ENCODE measurements at places on chromosomes 4 and X.

DNA sequence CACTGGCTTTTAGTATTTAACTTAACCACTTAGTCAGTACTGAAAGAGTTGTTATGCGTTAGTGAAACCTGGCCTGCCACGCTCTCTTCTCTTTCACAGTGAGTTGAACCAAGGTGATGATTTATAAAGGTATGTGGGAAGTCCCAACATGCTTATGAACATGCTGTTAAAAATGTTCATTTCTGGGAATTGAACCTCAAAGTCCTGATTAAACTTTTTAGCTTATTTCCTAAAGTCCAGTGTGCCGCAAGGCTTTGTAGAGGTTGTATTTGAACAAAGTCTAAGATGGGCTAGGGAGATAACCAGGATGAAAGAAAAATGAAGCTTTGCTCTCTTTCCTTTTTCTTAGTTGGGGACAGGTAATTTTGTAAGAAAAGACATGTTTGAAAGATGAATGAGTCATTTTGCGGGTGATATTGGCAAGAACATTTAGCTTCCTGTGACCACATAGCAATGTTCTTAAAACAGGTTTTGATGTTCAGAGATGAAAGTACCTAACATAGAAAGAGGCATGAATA, 270.3 kb downstream of the DTHD1 start:
- no peak for DNase-seq

- no peak for DNase-seq
These were observed 38.2 kb downstream of the TSPAN5 start for GRCh38 chr4:98620087-98620784.

DNA sequence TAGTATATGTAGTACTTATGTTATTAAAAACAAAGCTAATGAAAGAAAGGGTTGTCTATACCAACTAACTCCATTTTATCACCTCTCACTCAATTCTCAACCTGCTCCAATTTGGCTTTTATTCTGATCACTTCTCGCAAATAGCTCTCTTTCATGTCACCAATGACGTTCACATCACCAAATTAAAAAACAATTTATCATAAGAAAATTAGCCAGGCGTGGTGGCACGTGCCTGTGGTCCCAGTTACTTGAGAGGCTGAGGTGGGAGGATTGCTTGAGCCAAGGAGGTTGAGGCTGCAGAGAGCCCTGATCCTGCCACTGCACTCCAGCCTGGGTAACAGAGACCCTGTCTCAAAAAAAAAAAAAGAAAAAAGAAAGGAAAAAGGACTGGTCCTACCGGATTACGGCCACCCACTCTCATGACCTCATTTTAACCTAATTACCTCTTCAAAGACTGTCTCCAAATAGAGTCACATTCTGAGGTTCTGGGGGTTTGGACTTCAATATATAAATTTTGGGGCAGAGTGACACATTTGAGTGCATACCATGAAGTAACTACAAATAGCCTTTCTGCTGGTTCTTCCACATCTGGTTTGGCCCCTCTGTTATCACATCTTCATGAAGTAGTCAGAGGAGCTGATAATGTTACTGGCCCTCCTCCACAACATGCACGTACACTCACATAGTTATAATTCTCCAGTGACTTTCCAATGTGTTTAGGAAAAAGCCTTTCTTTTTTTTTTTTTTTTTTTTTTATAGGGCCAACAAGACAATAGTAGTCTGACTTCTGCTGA, 15.8 kb upstream of the RBMX start:
- DNase-seq = no peak

DNA sequence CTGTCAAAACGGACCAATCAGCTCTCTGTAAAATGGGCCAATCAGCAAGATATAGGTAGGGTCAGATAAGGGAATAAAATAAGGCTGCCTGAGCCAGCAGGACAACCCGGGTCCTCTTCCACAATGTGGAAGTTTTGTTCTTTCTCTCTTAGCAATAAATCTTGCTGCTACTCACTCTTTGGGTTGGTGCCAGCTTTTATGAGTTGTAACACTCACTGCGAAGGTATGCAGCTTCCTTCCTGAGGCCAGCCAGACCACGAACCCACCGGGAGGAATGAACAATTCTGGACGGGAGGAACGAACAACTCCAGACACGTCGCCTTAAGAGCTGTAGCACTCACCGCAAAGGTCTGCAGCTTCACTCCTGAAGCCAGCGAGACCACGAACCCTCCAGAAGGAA, 287.8 kb downstream of the RAPGEF2 start:
- peak; percentile 92 for DNase-seq

GRCh38 chr4:8352368-8353157, 83.0 kb downstream of the HTRA3 start:
- DNase-seq = no peak

- DNase-seq = no peak
These were observed 31.8 kb downstream of the CHIC2 start for GRCh38 chr4:54032558-54033135.

GRCh38 chr4:95141361-95141760, 383.6 kb downstream of the BMPR1B start:
- DNase-seq = no peak
